ENCODE measurements at places on chromosomes 3 and 15. TPM values are rescaled to one million over a fixed set of nuclear protein-coding genes. Genes with fewer than 3 reads are reported as not detected.

SLC9A9 gene
- 13.8 TPM for total RNA-seq

STRIT1 gene
- total RNA-seq = not detected

KLHL40 gene
- total RNA-seq = not detected

ITIH4 gene
- total RNA-seq = 25.5 TPM

ZNF860 gene
- total RNA-seq = not detected

ATP1B3 gene
- total RNA-seq = 106 TPM

CHSY1 gene
- total RNA-seq = 32.5 TPM

ECE2 gene
- not detected for total RNA-seq

SPINK8 gene
- not detected for total RNA-seq

IMPG2 gene
- 0.50 TPM for total RNA-seq

ACKR2 gene
- total RNA-seq = 0.40 TPM

ADAMTSL3 gene
- not detected for total RNA-seq

CADM2 gene
- total RNA-seq = not detected

LAMB2 gene
- not detected for total RNA-seq

CFAP100 gene
- not detected for total RNA-seq

STXBP5L gene
- total RNA-seq = not detected

GHSR gene
- total RNA-seq = not detected

RTP1 gene
- total RNA-seq = not detected

UROC1 gene
- total RNA-seq = not detected

MNS1 gene
- total RNA-seq = 0.79 TPM

GOLGA6D gene
- total RNA-seq = not detected

HCN4 gene
- total RNA-seq = not detected

OGG1 gene
- total RNA-seq = 47.9 TPM

GPR27 gene
- 1.2 TPM for total RNA-seq

ATP13A4 gene
- total RNA-seq = 1.1 TPM

CASR gene
- 0.06 TPM for total RNA-seq

C3orf62 gene
- total RNA-seq = 12.2 TPM

C3orf20 gene
- total RNA-seq = not detected

RYR3 gene
- total RNA-seq = not detected

A4GNT gene
- not detected for total RNA-seq

TRAK1 gene
- total RNA-seq = 23.7 TPM

TMEM115 gene
- 17.5 TPM for total RNA-seq

DRD3 gene
- not detected for total RNA-seq

CCDC191 gene
- total RNA-seq = 3.2 TPM

BFSP2 gene
- total RNA-seq = 0.33 TPM

CCR2 gene
- total RNA-seq = 29.1 TPM

NRROS gene
- 36.6 TPM for total RNA-seq

TAGLN3 gene
- total RNA-seq = 0.33 TPM

TMC3 gene
- not detected for total RNA-seq

CLDND1 gene
- 399 TPM for total RNA-seq

LXN gene
- total RNA-seq = 11.5 TPM

EXD1 gene
- not detected for total RNA-seq

CPA3 gene
- total RNA-seq = not detected

Data from activated CD4-positive, alpha-beta T cell treated with anti-CD3 and anti-CD28 coated beads, Interleukin-2, amount 10 ng/mL, durations not matched to agents 7 days and 5 days (primary cell).